Activated T-cell treated with anti-CD3 and anti-CD28 coated beads, Interleukin-2, amount 50 U/mL, for 48 hours (primary cell): ENCODE measurements at places on chromosomes 4 and X.

GRCh38 chrX:96685210-96686099, 813 bp downstream of the DIAPH2 start:
- DNase-seq = peak; percentile 64

DNA sequence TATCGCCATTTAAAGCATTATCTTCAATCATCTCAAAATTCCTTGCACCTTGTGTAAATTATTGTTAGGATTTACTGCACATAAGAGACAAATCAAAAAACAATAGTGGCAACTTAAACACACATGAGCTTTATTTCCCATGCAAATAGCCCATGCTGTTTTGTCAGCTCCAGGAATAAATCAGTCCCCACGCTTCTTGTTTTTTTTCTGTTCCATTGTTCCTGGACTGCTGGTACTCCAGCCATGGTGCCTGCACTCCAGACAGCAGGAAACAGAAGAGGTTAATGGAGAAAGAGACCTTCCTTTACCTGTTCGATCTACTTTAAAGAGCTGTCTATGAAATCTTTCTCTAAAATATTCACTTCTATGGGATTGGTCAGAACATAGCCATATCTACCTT, 1515.7 kb upstream of the TENM3 start:
- DNase-seq = no peak

- no peak for DNase-seq
Observed at GRCh38 chr4:101009471-101009870, 337.9 kb downstream of the PPP3CA start.

DNA sequence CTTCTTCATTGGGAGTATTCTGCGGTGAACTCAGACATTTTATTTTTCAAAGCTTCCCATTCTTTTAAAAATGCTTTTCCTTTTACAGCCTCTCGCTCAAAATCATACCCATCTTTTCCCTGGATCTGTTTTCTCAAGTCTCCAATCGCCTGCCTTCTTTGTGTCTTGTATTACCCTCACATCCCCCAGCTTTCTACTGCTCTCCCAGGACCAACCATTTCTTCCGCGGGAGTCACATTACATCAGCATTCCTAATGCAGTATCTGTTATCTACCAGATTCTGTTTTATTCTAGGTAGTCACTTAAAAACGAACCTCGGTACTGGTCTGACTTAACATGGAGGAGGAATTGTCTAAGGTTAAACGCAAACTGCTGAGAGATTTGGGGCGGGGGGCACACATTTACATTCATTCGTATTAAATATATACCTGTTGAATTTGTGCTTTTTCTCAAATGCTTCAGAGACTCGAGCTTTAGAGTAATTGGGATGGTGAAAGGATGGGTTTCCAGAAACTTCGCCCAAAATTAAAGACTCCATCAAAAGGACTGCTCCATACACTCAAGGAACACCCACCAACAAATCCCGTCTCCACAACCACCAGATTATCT, 493 bp upstream of the UCHL1 start:
- DNase-seq = no peak

DNA sequence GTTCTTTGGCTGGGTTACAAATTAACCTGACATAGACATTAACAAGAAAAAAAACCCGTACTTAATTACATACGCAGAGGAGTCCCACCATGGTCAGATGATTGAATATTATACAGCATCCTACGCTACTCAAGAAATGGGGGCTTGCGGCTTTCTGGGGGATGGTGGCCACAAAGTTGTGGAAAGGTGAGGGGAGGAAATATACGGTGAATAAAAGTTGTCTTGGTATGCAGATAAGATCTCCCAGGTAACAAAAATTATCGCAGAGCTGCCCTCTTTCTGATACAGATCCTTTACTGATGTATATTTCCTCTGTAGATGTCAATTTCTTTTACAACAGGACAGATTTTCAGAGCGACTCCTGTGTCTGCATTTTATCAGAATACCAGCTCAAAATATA, 890 bp downstream of the DCAF16 start:
- DNase-seq = no peak

DNA sequence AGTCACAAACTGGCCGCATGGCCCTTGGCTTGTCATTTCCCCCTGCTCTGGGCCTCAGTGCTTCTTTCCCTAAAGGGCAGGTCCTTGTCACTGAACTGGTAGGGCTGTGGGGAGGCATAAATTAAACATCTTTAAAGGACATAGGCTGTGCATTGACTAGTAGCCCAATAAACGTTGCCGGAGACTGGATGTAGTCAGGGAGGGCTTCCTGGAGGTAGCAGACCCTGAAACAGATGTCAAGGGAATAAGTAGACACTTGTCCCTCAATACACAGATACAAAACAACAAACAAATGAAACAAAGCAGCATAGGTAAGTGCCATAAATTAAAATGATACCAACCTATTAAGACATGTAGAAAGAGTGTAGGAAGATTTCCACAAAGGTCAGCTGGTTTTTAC, 71.8 kb upstream of the PSAPL1 start:
- DNase-seq = no peak

- DNase-seq = no peak
Observed at GRCh38 chr4:78671903-78672815, 104.0 kb upstream of the BMP2K start.

- no peak for DNase-seq
Observed at GRCh38 chr4:149409146-149409545, 406.5 kb downstream of the IQCM start.

- DNase-seq = no peak
Observed at GRCh38 chr4:101328063-101328602, 19.2 kb downstream of the PPP3CA start.

DNA sequence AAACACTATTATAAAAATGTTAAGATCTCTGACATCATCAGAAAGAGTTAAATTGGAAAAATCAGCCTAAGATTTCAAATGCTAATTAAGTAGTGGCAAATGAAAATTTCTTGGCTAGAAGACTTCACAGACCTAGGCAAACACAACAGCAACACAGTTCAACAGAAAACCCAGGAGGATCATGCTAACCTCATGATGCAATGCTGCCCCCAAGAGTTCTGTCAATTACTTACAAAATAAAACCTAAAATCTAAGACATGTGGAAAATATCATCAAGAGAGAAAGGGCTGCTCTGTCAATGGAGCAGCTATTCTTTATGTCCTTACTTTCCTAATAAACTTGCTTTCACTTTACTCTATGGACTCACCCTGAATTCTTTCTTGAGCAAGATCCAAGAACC, 21.0 kb downstream of the S100G start:
- DNase-seq = no peak

DNA sequence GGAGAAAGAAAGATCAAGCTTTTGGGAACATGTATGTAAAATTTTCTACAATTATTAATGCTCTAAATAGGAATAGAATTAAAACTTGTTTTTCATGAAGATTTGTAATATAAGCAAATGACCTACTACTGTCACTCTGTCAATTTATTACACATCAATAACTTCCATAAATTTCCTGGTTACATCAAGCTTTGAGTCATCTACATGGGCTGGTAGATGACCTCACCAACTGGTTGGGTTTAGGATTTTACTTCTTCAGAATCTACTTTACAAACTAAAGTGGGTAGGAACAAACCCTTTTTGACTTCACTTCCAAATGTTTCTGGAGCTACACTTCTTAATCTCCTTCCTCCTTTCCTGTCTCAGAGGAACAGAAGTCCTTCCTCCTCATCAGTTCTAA, 12.0 kb upstream of the LRAT start:
- DNase-seq = no peak

GRCh38 chrX:41589634-41590270, 99.0 kb upstream of the GPR34 start:
- DNase-seq = no peak

GRCh38 chr4:109994415-109994827, 81.7 kb downstream of the EGF start:
- no peak for DNase-seq

- DNase-seq = no peak
Observed at GRCh38 chrX:3806630-3807029, 93.2 kb upstream of the PRKX start.

DNA sequence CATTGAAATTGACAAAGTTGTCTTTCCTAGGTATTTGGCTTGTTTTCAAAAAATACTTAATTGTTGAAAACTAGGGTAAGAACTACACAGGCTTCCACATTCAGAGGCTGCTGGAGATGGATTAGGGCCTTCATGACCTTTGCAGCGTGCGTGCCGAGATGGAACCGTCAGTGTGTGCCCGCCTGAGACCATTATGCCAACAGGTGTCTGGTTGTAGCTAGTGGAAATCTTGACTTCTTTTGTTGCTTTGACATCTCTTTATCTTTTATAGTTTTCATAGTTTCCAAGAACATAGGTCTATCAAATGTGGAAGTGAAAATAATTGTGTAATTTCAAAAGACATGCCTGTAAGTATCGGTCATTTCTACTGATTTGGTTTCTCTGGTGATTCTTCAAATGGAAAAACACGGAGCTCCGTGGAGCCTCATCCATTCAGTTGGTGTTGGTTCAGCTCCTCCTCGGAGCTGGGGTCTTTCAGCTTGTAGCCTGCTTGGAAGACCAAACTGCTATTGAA, 38.9 kb upstream of the CLCN4 start:
- no peak for DNase-seq

DNA sequence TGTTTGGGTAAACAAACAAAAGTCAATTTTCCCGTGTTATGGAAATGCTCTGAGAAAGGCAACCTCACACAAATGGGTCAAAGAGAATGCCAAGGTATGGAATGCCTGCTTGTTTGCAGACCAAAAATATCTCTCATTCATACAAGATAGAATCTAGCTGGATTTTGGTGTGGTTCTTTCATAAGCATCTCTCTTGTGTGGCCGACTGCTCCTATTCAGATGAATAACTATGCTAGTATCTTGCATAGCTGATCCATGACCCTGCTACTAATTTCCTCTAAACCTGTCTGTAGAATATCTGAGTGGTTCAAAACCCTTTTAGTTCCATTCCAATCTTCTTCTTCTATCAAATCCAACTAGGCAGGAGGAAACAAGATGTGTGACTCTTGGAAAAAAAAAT, 28.2 kb upstream of the SORBS2 start:
- DNase-seq = no peak

DNA sequence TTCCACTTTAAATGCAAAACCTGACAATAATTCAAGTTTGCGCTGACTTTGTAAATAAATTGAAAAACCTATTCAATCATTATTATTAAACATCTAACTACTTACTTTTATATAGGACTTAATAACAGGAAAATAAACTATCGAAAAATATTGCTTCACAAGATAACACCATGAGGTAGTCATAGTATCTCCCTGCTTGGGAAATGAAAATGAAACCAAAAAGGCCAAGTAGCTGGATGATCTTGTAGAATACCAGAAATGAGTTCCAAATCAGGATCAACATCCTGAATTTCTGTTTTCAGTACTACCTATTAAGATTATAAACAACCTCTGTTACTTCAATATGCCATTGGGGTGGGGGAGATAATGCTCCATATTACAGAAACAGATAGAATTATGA, 58.9 kb downstream of the CHIC2 start:
- no peak for DNase-seq

GRCh38 chr4:159227378-159227777, 124.5 kb downstream of the RAPGEF2 start:
- DNase-seq = no peak

DNA sequence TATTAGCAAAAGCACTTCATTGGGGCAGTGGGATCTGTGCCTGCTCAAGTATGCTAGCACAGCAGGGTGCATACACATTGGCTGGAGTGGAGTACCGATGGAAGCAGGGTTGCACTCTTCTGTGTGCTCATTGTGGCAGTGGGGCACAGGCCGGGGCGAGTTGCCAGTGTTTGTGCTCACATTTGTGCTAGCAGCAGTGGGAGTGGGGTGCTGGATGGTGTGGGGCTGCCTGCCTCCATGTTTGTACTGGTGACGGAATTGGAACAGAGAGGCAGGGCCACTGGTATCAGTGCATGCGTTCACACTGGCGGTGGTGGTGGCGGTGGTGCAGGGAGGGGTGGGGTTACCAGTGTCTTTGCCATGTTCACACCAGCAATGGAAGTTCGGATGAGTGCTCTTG, 138.0 kb downstream of the POU4F2 start:
- no peak for DNase-seq

- no peak for DNase-seq
Observed at GRCh38 chr4:89216422-89216821, 91.2 kb downstream of the GPRIN3 start.

GRCh38 chr4:155140889-155141288, 67.5 kb upstream of the NPY2R start:
- no peak for DNase-seq

GRCh38 chr4:62293551-62293950, 1093.4 kb downstream of the ADGRL3 start:
- DNase-seq = no peak

GRCh38 chrX:122783918-122784317, 400.2 kb upstream of the GRIA3 start:
- no peak for DNase-seq

DNA sequence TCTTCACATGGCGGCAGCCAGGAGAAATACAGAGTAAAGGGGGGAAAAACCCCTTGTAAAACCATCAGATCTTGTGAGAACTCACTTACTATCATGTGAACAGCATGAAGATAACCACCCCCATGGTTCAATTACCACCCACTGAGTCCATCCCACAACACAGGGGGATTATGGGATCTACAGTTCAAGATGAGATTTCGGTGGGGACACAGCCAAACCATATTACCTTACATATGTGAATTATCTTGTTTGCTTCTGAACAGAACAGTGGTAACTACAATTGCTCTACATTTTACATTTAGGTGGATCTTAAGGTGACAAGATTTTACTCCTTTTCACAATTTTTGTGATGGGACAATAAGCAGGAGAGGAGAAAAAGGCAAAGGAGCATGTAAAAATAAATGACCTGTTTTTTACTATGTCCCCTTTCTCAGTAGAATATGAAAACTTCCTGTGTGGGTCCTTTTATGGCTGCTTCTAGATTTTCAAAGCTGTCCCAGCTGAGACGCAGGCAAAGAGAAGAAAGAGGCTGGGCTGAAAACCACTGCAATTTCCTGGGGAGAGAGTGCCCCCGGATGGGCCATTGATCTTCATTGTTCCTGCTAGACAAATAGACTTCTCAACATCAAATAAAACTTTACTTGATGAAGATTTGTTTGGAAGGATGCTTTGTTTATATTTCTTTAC, 45.9 kb upstream of the PGM2 start:
- no peak for DNase-seq

DNA sequence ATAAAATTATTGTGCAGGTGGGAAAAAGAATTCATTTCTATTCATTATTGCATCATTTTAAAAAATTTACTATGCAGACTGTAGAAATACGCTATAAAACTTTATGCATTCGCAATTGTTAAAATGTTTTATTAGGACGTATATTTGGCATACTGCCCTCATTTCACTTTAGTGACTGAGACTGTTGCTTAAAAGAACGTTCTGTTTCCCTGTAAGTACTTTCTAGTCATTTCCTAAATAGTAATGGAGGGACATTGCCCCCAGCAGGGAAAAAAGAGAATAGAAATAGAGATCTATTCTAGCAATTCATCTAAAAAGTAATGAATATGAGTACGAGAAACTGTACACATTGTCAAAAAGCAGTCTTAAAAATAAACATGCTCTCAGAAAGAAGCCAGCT, 1295.8 kb upstream of the TENM3 start:
- DNase-seq = no peak

GRCh38 chr4:20137176-20137575, 114.5 kb upstream of the SLIT2 start:
- no peak for DNase-seq

GRCh38 chr4:148341980-148342800, 100.0 kb downstream of the NR3C2 start:
- no peak for DNase-seq

GRCh38 chr4:73434311-73434710, 1.7 kb upstream of the AFP start:
- DNase-seq = no peak
